ENCODE measurements at places on chromosomes 3 and 15.

DNA sequence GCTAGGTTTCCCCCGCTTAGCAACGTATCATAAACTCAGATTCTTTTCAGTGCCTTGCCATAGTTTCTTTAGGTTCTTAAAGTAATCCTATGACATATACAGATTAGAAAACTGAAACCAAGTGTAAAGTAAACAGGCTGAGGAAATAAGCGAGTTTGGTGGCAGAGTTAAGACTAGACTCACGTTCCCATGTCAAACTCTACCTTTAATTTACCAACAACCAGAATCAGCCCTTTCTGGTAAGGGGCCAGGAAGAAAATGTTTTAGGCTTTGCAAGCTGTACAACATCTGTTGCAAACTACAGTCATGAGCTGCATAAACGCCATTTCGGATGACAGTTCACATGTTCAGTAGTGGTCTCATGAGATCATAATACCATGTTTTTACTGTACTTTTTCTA, 128.0 kb upstream of the PRICKLE2 start:
- no peak overlapping the region for H3K27ac ChIP-seq
- H3K4me1 ChIP-seq = peaks cover 9% of the 10 kb centered on the region

DNA sequence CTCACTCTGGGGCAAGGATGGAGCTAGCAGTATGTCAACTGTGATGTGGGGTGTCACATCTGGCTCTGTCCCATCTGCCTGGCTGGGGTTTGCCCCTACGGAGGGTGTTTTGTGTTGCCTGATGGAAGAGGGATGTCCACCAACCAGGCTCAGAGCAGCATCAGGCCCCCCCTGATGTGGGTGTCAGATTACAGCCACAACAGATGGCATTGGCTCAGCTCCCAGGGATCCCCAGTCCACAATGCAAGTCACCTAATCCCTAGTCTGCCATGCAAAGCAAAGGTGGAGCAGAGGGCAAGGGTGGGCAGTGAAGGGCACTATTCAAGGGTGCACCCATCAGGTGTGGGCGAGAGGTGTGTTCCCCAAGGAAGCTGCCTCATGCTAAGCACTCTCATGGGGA, 48.9 kb upstream of the AMOTL2 start:
- no peaks in the 10 kb centered on the region for H3K4me1 ChIP-seq
- H3K36me3 ChIP-seq = no peaks in the 10 kb centered on the region
- H3K4me3 ChIP-seq = no peak overlapping the region
- H3K27ac ChIP-seq = no peak overlapping the region

DNA sequence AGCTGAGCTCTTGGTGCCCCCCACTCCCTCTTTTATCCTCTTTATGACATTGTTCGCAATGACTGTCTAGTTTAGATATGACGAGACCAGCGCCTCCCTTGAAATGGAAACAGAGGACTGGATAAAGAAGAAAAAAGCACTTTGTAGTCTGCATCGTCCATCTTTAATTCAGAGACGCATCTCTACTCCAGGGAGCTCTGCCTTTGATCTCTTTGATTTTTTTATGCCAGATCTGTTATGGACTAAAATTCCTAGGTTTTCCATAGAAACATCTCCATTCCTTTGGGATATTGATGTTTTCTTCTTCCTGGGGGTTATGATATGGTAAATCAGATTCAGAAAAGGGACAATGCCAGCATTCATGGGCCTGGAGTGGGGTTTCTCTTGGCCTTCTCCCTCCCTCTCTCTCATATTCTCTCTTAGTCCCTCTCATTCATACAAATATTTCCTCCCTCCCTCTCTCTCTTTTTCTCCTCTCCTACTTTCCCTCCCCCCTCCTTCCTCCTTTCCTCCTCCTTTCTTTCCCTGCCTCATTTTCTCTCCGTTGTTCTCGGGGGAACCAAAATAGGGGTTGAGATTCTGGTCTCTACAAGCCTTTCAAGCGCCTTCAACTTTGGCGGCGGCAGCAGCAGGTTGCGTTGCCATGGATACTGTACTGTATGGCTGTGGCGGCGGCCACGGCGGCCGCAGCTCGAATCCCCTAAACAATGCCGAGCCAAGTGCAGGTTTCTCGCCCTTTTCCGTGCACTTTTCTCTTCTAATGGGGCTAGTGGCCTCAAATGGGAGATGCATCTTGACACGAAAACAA, 45.5 kb downstream of the ZIC4 start:
- no peaks in the 10 kb centered on the region for H3K4me1 ChIP-seq
- H3K27me3 ChIP-seq = peaks cover 19% of the 10 kb centered on the region
- no peak overlapping the region for H3K27ac ChIP-seq
- DNase-seq = no peak
- H3K36me3 ChIP-seq = no peaks in the 10 kb centered on the region

DNA sequence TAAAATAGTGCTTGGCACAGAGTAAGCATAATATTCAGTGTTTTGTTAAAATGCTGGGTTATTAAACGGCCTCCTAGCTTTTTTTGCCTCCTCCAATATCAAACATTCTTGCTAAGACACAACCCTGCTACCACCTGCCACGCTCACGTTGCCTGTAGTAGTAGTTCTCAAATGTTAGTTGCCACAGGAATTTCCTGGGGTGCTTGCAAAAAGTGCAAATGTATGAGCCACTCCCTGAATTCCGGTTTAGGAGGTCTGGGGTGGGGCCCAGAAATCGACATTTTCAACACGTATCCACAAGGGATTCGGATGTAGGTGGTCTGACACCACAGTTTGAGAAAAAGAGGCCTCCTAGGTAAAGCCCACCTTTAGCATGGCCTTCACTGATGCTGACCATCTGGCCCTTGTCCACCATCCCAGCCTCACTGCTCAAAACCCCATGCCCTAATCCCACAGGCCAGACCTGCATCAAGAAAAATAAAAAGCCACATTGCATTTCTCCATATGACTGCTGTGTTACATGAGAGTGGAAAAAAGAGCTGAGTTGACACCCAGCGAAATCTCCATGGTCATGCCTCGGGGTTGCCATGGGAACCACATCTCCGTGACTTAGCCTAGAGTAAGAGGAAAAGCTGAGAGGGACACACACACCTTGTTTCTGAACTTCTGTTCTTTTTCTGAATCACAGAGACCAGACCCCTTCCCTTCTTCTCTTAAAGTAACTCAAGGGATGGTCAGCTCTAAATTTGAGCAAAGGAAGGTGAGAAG, 116.4 kb upstream of the HES1 start:
- H3K4me3 ChIP-seq = no peak overlapping the region
- H3K36me3 ChIP-seq = no peaks in the 10 kb centered on the region
- H3K27me3 ChIP-seq = peaks cover 3% of the 10 kb centered on the region
- H3K27ac ChIP-seq = no peak overlapping the region
- peaks cover 6% of the 10 kb centered on the region for H3K4me1 ChIP-seq

DNA sequence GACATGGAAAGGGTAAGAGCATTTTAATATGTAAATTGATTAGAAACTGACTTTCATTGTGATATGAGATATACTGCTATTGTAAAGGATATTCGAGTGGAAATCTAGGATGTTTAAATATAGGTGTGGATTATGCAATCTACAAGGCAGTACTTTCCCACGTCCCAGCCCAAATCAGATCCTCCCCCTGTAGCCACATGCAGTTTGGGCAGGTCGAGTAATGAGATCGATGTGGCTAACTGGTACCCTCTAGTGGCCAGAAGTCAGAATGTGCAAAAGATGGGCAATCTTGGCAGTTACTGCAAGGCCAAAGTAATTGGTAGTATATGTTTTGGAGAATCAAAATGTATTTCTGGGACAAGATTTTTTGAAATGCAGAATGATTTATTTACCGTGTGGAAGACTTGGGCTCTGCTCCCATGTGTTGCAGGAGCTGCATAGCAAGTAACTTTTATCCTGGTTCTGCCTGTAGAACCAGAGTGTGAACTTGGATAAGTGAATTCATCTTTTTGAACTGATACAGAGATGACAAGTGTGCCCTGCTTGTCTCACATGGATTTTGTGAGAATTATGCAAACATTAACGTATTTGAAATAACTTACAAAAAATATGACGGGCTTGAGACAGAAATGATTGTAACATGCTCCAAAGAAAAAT, 94.5 kb upstream of the ADAMTSL3 start:
- H3K27me3 ChIP-seq = peaks cover 5% of the 10 kb centered on the region
- peaks cover 3% of the 10 kb centered on the region for H3K4me1 ChIP-seq
- DNase-seq = peak; percentile 31
- H3K36me3 ChIP-seq = no peaks in the 10 kb centered on the region
- no peak overlapping the region for H3K27ac ChIP-seq
- no peak overlapping the region for H3K4me3 ChIP-seq

DNA sequence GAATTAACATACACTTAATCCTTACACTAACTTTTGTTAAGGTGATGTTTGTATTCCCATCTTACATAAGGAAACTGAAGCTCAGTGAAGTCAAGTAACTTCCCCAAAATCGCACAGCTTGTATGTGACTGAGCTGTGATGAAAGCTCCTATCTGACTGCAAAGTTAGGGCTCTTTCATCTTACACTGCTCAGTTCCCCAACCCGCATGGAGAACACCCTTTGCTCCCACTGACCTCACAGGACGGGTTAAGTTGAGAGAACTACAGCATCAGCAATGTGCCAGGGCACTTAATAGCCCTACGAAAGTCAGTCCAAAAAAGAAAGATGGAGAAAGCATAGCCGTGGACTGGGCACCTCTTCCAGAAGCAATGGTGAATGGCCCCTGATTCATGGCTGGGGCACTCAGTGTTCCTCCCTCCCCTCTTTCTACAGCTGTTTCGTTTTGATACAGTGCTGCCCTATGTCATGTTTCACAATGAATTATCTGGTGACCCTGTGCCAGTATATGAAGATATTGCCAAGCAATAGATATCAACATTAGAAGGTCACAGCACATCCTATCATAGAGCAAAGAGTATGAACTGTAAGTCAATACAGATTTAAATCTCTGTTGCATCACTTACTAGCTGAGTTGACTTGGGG, 38.0 kb downstream of the CADPS start:
- no peak overlapping the region for H3K27ac ChIP-seq
- H3K4me3 ChIP-seq = no peak overlapping the region
- DNase-seq = no peak
- peaks cover 5% of the 10 kb centered on the region for H3K4me1 ChIP-seq

- H3K4me3 ChIP-seq = no peak overlapping the region
- H3K27ac ChIP-seq = no peak overlapping the region
These were observed 311.6 kb downstream of the CNTN6 start for GRCh38 chr3:1404270-1404962.

DNA sequence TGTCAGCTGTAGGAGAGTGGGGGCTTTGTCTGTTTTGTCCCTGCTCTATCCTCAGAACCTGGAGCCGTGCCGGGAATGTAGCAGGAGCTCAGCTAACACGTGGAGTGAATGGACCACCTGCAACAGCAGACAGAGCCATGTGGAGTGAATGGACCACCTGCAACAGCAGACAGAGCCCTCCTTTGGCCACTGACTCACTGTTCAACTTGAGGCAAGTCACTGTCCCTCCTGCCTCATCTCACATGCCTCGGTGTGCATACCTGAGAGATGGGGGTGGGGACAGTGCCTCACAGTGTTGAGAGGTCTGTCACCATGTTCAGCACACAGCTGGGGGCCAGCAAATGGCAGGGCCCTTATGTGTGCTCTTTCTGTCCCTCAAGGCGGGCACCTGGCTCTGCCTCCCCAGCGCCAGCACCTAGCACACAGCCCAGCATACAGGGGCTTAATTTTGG, 27.9 kb downstream of the FEM1B start:
- H3K27ac ChIP-seq = no peak overlapping the region
- no peaks in the 10 kb centered on the region for H3K36me3 ChIP-seq
- no peak for DNase-seq
- H3K4me1 ChIP-seq = peaks cover 10% of the 10 kb centered on the region
- H3K4me3 ChIP-seq = no peak overlapping the region
- peaks cover 4% of the 10 kb centered on the region for H3K27me3 ChIP-seq

DNA sequence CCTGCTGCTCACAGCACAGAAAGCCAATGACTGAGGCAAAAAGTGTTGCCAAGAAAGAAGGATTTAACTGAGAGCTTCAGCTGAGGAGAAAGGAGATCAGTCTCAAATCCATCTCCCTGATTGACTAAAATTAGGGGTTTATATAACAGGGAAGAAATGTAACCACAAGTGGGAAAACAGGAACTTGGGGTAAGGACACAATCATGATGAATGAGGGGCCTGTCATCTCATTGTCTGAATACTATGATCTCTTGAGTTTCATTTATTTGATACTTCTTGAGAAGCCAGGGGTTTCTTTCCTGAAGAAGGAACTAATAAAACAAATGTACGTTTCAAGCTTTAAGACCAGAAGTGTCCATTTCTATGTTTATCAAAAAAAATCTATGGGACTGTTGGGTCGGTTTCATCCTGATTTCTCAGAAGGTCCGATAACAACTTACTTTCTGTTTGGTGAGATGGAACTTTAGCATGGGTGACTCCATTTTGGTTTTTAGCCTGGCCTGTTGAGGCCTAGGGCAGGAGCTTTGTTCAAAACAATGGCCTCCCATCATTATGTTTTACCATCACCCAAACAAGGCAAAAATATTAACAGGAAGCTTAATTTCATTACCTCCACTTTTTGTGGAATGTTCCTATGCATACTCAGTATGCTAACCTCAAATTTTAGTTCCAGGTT, 76.6 kb upstream of the PIAS1 start:
- H3K4me3 ChIP-seq = no peak overlapping the region
- no peaks in the 10 kb centered on the region for H3K4me1 ChIP-seq
- H3K36me3 ChIP-seq = peaks cover 2% of the 10 kb centered on the region
- no peak for DNase-seq
- no peak overlapping the region for H3K27ac ChIP-seq
- peaks cover 8% of the 10 kb centered on the region for H3K27me3 ChIP-seq

GRCh38 chr3:354432-354831, 157.9 kb downstream of the CHL1 start:
- DNase-seq = peak; percentile 49
- H3K36me3 ChIP-seq = no peaks in the 10 kb centered on the region
- H3K27me3 ChIP-seq = no peaks in the 10 kb centered on the region
- H3K4me1 ChIP-seq = peaks cover 8% of the 10 kb centered on the region

GRCh38 chr3:182148360-182148759, 436.6 kb downstream of the SOX2 start:
- no peak overlapping the region for H3K4me3 ChIP-seq
- no peak for DNase-seq
- peaks cover 1% of the 10 kb centered on the region for H3K27me3 ChIP-seq
- H3K27ac ChIP-seq = no peak overlapping the region

DNA sequence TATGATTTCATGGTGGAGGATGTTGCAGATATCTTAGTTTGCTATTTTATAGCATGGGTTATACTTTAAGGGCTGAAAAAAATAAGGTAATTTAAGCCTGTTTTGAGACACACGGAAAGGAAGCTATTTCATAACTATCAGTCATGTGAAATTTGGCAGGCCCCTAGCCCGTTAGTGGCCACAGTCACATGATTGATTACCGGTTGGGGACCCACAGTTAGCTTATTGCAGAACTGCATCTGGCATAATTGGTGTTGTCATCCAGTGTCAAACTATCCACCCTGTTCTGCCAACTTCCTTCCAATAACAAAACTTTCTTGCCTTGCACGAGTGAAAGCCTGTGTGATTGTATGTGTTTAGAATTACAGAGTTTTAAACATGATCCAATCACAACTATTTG, 35.2 kb downstream of the FNDC3B start:
- H3K27ac ChIP-seq = no peak overlapping the region
- H3K4me3 ChIP-seq = no peak overlapping the region
- H3K36me3 ChIP-seq = no peaks in the 10 kb centered on the region

GRCh38 chr3:190911382-190911781, 48.9 kb upstream of the GMNC start:
- H3K4me3 ChIP-seq = no peak overlapping the region
- H3K27me3 ChIP-seq = peaks cover 2% of the 10 kb centered on the region
- no peaks in the 10 kb centered on the region for H3K36me3 ChIP-seq
- H3K27ac ChIP-seq = no peak overlapping the region
- DNase-seq = no peak

All from memory B cell (primary cell).